Esophagus muscularis mucosa (tissue), 4 donors: ENCODE measurements at places on chromosomes 5 and 9. TPM values are rescaled to one million over a fixed set of nuclear protein-coding genes. Genes with fewer than 3 reads are reported as not detected.

The NR3C1 gene
- total RNA-seq, result 88.4 TPM

The IFNA8 gene
- total RNA-seq, result not detected

The CD14 gene
- 69.1 TPM for total RNA-seq

The TMOD1 gene
- 97.6 TPM for total RNA-seq

The GABRA1 gene
- total RNA-seq, result not detected

The C1QTNF2 gene
- total RNA-seq, result 2.6 TPM

The ADAMTS13 gene
- 1.7 TPM for total RNA-seq

The PCDHA8 gene
- total RNA-seq, result 0.29 TPM

The LCN15 gene
- total RNA-seq, result not detected

- DNase-seq, result no peak
Measured at GRCh38 chr9:74147906-74148305, 349.2 kb upstream of the RORB start.

DNA sequence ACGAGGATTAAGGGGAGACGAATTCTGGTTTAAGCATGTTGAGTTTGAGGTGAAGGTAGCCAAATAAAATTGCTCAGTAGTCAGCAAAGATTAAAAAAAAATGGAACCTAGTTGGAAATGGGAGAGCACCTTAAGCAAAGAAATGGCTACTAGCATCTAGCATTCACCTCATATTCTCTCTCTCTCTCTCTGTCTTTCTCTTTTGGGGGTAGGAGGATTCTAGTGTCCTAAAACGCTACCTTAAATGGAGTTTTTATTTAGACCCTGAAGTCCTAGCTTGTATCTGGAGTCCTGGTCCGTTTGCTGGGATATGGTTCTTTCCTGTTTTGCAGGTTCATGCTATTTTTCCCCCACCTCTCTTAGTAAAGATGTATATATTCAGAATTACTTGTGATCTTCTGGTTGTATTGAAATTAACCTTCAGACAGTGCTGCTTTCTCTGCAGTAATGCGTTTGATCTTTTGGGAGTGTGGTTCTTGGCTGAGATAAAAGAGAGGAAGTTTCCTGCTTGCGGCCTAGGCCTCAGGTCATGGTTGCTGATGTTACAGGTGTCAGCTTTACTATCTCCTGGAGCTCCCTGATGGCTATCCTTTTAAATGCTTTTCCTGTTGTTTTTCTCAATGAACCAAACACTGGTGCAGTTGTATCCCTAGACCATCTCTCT is 8.0 kb downstream of the TGFBR1 start:
- DNase-seq, result no peak

DNA sequence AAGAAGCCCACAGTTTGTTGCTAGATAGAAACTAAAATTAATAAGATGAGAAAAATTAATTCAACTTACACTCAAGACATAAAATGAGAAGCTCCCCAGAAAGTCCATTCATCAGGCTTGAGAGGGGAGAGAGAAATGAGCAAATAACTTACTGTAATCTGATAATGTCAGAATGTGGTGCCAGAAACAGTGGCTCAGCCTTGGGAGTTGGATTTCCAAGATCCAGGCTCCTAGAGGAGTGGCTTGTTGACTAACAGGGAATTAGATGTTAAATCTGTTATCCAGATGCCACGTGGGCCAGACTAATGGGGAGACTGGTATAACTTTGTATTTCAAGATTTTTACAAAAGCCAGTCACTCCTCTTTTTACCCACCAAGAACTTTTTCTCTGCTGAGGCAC is 458.2 kb downstream of the GADD45G start:
- no peak for DNase-seq

DNA sequence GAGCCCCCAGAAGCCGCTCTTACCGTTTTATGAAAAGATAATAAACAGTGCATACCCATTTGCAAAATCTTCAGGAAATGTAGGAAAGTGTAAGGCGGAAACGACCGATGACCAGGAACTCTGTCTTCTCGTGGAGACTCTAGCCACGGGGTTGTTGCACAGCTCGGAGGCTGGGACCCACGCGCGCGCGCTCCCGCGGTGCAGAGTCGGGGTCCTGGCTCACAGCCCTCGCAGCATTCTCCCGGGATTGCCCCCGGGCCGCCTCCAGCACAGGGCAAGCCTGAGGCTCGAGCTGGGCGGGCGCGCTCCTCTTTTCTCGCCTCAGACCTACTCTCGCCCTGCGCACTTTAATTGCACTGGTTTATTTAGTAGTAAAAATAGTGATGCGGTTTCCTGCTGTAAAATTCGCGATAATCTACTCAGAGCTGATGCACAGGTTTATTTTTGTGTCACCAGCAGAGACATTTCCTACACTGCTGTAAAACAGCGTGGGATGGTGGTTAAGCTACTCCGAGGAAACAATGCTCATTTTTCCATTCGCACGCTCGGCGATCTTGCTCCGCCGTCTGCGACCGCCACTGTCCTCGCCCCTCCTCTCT is 15.5 kb downstream of the TRIM7 start:
- DNase-seq, result no peak

DNA sequence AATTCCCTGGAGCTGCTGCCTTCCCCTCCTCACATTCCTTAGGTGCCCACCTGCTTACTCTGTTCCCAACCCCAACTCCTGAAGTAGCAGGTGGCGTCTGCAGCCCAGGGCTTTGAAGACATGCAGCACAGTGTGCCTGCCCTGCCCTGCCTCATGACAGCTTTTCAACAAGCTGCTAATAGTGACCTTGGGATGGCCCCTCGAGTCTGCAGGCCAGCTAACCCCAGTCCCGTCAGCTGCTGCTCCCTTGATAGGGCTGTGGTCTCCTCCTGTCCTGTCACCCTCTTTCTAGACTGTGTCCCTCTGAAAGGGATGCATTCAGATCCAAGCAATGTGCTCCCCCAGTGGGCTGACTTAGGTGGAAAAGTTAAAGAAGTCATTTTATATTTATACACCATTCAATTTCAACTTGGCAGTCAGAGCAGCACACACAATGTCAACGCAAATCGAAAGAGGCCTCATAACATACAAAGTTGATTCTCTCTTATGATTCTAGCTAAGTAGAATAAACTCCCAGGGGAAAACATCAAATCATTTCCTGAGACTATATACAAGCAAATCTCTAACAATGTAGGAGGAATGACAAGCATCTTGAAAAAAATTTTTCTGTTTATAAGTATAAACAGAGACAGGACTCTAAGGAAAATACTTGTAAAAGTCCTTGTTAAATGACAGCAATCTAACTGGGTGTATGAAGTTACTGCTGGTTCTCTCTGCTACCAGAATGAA is 37.9 kb downstream of the ADRB2 start:
- DNase-seq, result no peak

- DNase-seq, result no peak
Measured at GRCh38 chr9:137365552-137366444, 57.2 kb downstream of the EXD3 start.

DNA sequence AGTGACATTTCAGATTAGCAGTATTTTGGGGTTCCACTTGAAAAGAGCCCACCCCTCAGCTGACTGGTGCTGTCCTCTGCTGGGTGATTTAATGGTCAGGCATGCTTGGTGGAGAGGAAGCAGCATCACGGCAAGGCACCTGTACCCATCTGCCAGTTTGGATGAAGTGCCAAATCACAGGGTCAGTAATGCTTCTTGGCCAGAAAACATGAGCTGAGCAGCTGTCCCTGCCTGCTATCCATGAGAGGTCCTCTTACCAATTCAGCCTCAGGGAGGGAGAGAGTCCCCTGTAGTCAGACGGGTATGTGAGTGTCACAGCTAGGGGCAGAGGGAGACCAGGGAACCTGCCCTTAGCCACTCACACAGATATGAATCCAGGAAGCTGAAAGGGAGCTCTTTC is 137.9 kb downstream of the SEC61B start:
- no peak for DNase-seq

GRCh38 chr5:133686566-133686965 is 74.2 kb upstream of the FSTL4 start:
- no peak for DNase-seq

GRCh38 chr5:126056851-126057622 is 366.2 kb upstream of the GRAMD2B start:
- no peak for DNase-seq

DNA sequence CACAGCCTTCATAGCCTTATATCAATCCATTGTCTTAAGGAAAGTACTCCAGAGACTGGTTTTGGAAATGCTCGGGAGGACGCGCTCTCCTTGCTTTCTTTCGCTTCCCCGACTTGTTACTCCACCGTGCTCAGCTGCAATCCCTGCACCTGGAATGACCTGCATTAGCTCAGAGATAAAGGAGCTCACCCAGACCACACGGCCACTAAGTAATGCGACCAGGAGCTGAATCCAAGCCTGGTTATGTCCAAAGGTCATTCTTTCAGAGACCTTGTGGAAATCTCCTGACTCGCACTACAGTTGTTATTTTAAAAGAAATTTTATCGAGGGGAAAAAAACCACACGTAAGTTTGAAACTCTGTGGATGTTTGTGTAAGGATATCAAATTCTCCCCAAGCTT is 135.3 kb upstream of the DPYSL3 start:
- no peak for DNase-seq

DNA sequence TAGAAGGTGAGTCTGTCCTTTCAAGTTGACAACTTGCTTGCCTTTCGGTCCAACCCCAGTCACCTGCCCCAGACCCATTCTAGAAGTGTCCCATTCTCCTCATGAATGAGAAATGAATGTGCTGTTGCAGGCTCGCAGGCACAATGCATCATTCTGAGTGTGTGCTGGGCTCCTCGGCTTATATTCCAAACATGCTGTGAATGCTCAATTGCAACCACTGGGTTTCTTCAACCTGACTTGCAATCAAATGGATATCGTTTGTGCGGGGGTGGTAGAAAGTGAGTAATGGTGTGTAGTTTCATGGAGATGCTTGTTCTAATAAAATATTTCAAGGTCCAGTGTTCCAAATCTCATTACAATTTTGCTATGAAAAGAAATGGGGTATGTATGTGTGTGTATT is 256.6 kb upstream of the IL12B start:
- peak; percentile 55 for DNase-seq
